HepG2 (cell line): ENCODE measurements at places on chromosomes 7 and 10. TPM values are rescaled to one million over a fixed set of nuclear protein-coding genes. Genes with fewer than 3 reads are reported as not detected.

The KIAA1549 gene
- total RNA-seq: 1.8 TPM in 2 replicates

The OR2A42 gene
- not detected in 2 replicates for total RNA-seq

The ZNF117 gene
- total RNA-seq: 3.9 and 6.6 TPM in 2 replicates

The BBS9 gene
- total RNA-seq: 7.8 and 9.4 TPM in 2 replicates

GRCh38 chr7:73966062-73966940, 61.7 kb upstream of the ELN start:
- H3K4me1 ChIP-seq: no peaks in the 10 kb centered on the region
- no peaks in the 10 kb centered on the region for H3K36me3 ChIP-seq
- no peak for DNase-seq
- H3K27ac ChIP-seq: no peak overlapping the region
- no peaks in the 10 kb centered on the region for H3K27me3 ChIP-seq

DNA sequence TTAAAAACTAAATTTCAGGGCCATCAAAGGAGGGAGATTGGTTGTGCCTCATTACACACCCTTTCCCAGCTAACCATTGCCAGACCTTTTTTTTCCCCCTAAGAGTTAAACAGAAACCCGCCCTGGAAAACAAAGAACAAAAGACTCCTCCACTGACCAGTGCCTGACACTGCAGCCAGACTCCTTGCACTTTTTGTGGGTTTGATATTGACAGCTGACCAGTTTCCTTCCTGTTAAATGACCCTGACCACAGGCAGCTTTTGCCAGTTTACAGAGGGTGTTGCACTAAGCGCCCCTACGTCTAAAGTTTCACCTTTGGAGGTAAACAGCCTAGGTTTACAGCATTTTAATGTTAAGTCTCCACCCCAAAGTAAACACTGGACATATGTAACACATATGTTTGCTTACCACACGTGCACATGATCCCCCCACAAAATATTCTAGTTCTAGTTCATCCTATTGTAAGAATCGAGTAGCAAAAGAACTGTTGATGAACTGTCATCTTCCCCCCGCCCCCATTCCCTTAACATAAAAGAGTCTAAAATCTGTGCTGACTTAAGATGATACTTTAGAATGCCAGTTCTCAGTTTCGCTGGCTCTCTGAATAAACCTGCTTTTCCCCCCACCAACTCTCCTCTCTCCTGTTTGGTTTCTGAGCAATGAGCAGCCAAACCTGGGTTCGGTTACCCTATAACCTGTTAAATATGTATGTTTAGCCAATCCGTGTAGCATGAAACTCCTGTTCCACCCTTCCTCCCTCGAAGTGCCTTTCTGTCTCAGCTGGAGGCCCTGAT, 38.0 kb downstream of the FOXI2 start:
- no peaks in the 10 kb centered on the region for H3K27me3 ChIP-seq
- no peak overlapping the region for H3K4me3 ChIP-seq
- no peaks in the 10 kb centered on the region for H3K36me3 ChIP-seq
- no peaks in the 10 kb centered on the region for H3K4me1 ChIP-seq
- DNase-seq: no peak
- no peak overlapping the region for H3K27ac ChIP-seq

DNA sequence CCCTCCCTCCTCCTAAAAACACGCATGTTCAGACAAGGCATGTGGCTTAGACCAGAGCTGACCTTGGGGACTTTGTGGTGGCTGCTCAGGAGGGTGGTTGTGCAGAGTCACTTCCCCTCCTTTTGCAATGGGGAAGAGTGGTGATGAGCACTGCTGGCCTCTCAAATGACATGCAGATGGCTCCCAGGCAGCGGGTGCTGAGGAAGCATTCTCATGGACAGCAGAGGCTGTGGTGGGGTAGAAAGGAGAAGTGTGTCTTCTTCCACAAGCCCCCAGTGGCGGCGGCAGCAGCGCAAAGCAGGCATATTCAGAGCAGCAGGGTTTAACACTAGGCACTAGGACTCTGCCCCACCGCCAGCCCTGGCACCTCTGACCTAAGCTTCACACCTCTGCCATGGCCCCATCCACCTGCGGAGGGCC, 105.9 kb upstream of the ANLN start:
- no peak overlapping the region for H3K4me3 ChIP-seq
- peaks cover 82% of the 10 kb centered on the region for H3K4me1 ChIP-seq
- DNase-seq: no peak
- H3K36me3 ChIP-seq: peaks cover 24% of the 10 kb centered on the region

DNA sequence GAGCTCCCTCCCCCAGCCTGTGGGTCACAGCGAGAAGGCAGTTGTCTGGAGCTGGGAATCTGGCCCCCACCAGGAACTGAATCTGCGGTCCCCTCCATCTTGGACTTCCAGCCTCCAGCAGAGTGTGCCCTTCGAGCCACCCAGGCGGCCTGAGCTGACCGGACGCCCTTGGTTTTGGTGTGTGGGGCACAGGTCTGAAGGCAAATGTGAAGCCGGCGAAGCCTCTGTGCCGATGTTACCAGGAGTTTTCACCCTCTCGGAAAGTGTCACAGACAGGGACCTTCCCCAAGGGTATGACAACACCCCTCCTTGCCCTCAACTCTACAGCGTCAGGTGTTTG, 109.1 kb downstream of the DNAJB6 start:
- no peak overlapping the region for H3K4me3 ChIP-seq
- H3K27ac ChIP-seq: no peak overlapping the region
- peaks cover 36% of the 10 kb centered on the region for H3K27me3 ChIP-seq
- H3K36me3 ChIP-seq: no peaks in the 10 kb centered on the region
- DNase-seq: no peak

- DNase-seq: no peak
- no peaks in the 10 kb centered on the region for H3K27me3 ChIP-seq
- H3K4me1 ChIP-seq: no peaks in the 10 kb centered on the region
- H3K36me3 ChIP-seq: no peaks in the 10 kb centered on the region
These were observed 72.1 kb downstream of the INHBA start for GRCh38 chr7:41630741-41631140.

GRCh38 chr10:132475086-132475485, 62.5 kb upstream of the INPP5A start:
- peaks cover 58% of the 10 kb centered on the region for H3K27me3 ChIP-seq
- H3K4me1 ChIP-seq: no peaks in the 10 kb centered on the region
- no peak overlapping the region for H3K4me3 ChIP-seq
- no peak for DNase-seq

DNA sequence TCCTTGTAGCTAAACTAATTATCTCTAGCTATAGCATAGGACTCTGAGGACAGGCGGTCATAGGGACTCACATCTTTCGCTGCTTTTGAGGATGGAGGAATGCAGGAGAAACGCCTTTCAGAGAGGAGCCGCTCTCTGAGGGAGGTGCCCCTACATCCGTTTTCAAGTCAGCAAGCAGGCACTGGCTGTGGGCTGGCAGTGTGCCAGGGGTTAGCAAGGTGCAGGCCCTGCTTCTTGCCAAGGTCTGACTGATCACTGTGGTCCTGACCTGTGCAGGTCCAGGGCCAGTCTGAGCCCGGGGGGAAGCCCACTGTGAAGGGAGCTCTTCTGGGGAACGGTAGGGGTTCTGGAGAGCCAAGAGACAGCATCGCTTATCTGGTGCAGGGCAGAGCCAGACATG, 89.4 kb downstream of the SH3PXD2A start:
- H3K27me3 ChIP-seq: no peaks in the 10 kb centered on the region
- no peak overlapping the region for H3K27ac ChIP-seq
- H3K4me1 ChIP-seq: peaks cover 5% of the 10 kb centered on the region; the same call in 1 of the 2 replicates
- no peak overlapping the region for H3K4me3 ChIP-seq
- DNase-seq: no peak
- H3K36me3 ChIP-seq: peaks cover 38% of the 10 kb centered on the region

DNA sequence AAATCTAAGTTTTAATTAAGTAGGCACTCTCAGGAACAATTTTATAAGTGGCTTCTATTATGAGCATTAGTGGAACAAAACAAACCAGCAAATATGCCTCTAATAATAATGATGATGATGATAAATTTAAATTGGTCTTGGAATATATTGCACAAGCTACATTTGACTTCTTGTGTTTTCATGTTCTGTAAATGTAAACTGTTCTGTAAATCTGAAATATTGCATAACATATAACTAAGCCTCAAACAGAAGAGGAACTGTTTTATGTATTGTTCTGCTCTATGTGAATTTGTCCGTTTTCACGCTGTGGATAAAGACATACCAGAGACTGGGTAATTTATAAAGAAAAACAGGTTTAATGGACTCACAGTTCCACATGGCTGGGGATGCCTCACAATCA, 625.2 kb upstream of the CELF2 start:
- H3K27me3 ChIP-seq: no peaks in the 10 kb centered on the region
- no peak overlapping the region for H3K4me3 ChIP-seq
- no peaks in the 10 kb centered on the region for H3K36me3 ChIP-seq
- H3K4me1 ChIP-seq: no peaks in the 10 kb centered on the region

DNA sequence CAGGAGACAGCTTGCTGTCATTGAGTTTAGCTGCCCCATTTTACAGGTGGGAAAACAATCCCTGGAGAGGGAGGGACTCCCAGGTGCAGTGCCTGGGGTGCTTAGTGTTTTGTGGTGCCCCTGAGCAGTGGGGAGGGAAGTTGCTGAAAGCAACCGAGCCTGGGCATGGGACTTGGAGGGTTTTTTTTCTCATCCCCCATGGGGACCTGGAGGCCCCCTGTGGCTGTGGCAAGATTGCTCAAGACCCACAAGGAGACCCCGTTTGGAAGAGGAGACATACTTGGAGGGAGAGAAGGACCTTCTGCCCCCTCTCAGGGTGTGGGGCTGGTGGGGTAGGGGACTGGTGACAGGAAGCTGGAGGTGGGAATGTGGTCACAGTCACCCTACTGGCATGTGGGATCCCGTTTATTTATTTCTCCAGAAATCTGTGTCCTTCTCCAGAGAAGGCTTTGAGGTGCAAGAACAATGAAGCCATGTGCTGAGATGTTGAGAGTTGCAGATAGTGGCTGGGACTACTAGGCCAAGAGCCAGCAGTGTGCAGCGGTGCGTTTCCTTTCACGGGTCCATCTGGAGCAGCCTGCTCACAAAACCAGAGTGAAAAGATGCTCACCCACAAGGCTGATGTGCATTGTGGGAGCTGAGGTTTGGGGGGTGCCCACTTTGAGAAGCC, 21.5 kb downstream of the ZMIZ1 start:
- no peak for DNase-seq
- no peak overlapping the region for H3K4me3 ChIP-seq
- peaks cover 13% of the 10 kb centered on the region for H3K36me3 ChIP-seq
- peak overlapping the region; percentile 11 for H3K27ac ChIP-seq
- peaks cover 94% of the 10 kb centered on the region for H3K4me1 ChIP-seq
- H3K27me3 ChIP-seq: no peaks in the 10 kb centered on the region

GRCh38 chr7:135661311-135662122, 797 bp upstream of the STMP1 start:
- H3K27me3 ChIP-seq: no peaks in the 10 kb centered on the region
- H3K4me1 ChIP-seq: peaks cover 43% of the 10 kb centered on the region
- H3K27ac ChIP-seq: peak overlapping the region; percentile 79

- H3K36me3 ChIP-seq: no peaks in the 10 kb centered on the region
- H3K4me1 ChIP-seq: peaks cover 8% of the 10 kb centered on the region; the same call in 1 of the 2 replicates
- H3K27ac ChIP-seq: no peak overlapping the region
- H3K27me3 ChIP-seq: no peaks in the 10 kb centered on the region; the same call in 1 of the 2 replicates
- DNase-seq: no peak
These were observed 226.0 kb downstream of the SFMBT2 start for GRCh38 chr10:7184660-7185366.

DNA sequence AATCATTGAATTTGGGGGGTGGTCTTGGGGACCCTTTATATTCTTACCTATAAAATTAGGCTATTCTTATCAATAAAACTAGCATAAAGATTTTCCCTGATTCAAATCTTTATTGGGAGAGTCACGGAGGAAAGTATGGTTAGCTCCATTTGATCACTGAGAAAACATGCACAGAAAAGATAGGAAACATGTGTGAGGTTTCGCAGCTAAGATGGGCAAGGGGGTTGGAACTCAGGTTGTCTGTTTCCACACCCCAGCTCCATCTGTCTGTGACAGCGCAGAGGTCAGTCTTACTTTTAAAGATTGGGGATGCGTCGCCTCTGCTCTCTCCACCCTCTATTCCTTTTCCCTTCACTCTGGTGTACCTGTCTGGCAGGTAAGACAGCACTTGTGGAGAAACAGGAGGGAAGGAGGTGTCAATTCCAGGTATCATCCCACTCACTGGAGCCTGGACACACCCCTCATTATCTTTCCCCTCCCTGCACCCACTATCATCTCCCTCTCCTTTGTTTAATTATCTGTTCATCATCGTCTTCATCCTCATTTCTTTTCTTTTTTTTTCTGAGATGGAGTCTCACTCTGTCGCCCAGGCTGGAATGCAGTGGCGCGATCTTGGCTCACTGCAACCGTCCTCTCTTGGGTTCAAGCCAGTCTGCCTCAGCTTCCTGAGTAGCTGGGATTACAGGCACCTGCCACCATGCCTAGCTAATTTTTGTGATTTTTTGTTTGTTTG, 2.4 kb upstream of the DENND10 start:
- H3K27ac ChIP-seq: no peak overlapping the region
- H3K36me3 ChIP-seq: no peaks in the 10 kb centered on the region

GRCh38 chr10:132148261-132149251, 38.2 kb upstream of the DPYSL4 start:
- H3K4me3 ChIP-seq: no peak overlapping the region
- H3K36me3 ChIP-seq: no peaks in the 10 kb centered on the region
- H3K4me1 ChIP-seq: no peaks in the 10 kb centered on the region
- H3K27ac ChIP-seq: no peak overlapping the region
- peaks cover 14% of the 10 kb centered on the region; the same call in 1 of the 3 replicates for H3K27me3 ChIP-seq

DNA sequence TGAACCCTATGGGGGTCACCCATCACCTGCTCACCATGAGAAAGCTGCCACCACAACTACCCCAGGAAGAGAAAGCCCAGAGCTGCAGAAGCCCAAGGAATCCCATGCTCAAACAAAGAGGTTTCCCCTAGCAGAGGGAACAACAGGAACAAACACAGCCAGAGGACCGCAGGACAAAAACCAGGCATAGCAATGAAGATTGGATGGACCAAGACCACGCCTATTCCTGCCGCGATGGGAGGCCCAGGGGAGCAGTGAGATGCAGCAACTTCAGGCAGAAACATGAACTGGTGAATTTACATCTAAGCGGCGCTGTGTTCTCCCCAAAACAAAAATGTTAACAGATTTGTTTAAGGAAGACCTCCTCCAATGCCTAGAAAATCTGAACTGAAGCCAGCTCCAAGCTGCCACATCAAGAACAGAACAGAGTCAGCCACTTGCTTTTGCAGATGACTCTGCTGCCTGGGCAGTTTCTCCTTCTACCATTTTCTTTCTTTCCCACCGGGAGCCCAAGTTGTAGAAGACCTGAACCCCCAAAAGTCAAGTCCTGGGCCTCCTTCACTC, 134.2 kb upstream of the NEBL start:
- H3K4me3 ChIP-seq: no peak overlapping the region
- H3K27ac ChIP-seq: no peak overlapping the region
- H3K4me1 ChIP-seq: no peaks in the 10 kb centered on the region
- no peaks in the 10 kb centered on the region for H3K36me3 ChIP-seq

GRCh38 chr10:69422676-69423075, 6.0 kb upstream of the TACR2 start:
- peaks cover 3% of the 10 kb centered on the region for H3K27me3 ChIP-seq
- no peak for DNase-seq
- H3K36me3 ChIP-seq: no peaks in the 10 kb centered on the region

GRCh38 chr10:33754052-33754451, 419.6 kb upstream of the NRP1 start:
- H3K27me3 ChIP-seq: no peaks in the 10 kb centered on the region
- no peak overlapping the region for H3K27ac ChIP-seq
- no peak overlapping the region for H3K4me3 ChIP-seq
- no peak for DNase-seq
- H3K4me1 ChIP-seq: no peaks in the 10 kb centered on the region
- H3K36me3 ChIP-seq: no peaks in the 10 kb centered on the region

GRCh38 chr7:140752533-140752932, 56.0 kb downstream of the NDUFB2 start:
- peaks cover 15% of the 10 kb centered on the region; the same call in 1 of the 2 replicates for H3K4me1 ChIP-seq
- H3K36me3 ChIP-seq: peaks cover 12% of the 10 kb centered on the region; the same call in 2 of the 3 replicates
- no peaks in the 10 kb centered on the region for H3K27me3 ChIP-seq
- DNase-seq: no peak
